ENCODE measurements at places on chromosomes 6 and 20.

GRCh38 chr6:72944660-72945059 lies 280.6 kb downstream of the KHDC1L start:
- DNase-seq = no peak

- DNase-seq = no peak
Observed at GRCh38 chr6:163793011-163793983, 378.8 kb downstream of the QKI start.

DNA sequence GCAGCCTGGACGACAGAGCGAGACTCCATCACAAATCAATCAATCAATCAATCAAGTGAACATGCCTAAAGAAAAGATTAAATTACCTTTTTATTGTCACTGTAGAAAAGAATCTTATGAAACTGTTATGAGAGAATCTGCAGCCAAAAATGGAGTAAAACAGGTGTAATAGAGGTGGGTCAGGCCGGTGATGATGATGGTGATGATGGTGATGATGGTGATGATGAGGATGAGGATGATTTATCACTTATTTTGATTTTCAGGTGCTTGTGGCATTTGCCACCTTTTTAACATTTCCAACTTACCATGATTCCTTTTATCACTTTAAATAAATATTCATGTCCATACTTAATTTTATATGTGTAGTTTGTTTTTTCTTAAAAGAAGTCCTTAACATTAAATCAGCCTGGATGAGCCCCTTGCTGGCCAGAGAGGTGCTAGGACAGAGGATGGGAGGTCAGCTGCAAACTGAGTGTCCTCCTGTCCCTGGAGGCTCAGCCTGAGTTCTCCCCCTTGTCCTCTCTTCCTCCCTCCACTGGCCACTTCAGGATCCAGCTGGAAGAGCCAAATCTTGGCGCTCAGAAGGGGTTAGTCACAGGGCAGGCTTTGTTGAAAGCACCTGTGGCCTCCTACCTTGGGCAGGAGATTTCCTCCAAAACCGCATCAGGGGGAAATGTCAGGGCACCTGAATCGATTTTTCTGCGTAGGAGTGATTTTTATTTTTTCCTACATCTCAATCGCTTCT lies 32.6 kb downstream of the SLC2A10 start:
- no peak for DNase-seq

- no peak for DNase-seq
Observed at GRCh38 chr6:40395066-40395697, 192.0 kb downstream of the LRFN2 start.

- no peak for DNase-seq
Observed at GRCh38 chr20:60281295-60281694, 323.1 kb downstream of the CDH26 start.

DNA sequence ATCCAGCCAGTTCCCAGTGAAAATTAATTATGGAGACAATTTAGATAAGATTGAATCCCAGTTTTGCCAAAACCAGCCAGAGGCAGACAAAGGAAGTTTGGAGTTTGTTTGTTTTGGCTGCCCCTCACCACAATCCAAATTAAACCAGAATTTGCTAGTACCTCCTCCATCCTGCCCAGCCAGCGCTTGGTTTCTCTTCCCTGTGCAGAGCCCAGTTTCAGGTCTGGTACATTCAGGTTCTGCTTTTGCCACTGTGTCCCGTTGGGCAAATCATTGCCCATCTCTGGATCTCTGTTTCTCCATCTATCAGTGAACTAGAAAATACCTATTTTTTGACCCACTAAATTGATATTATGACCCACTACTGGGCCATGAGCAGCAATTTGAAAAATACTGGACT lies 26.4 kb downstream of the FOXP4 start:
- DNase-seq = no peak

GRCh38 chr6:30768634-30769087 lies 24.3 kb upstream of the IER3 start:
- DNase-seq = no peak

GRCh38 chr20:37892001-37892400 lies 10.9 kb upstream of the VSTM2L start:
- DNase-seq = no peak

GRCh38 chr20:32077190-32077589 lies 25.1 kb downstream of the HCK start:
- no peak for DNase-seq

- no peak for DNase-seq
Observed at GRCh38 chr20:52311209-52311794, 119.7 kb upstream of the ZFP64 start.

DNA sequence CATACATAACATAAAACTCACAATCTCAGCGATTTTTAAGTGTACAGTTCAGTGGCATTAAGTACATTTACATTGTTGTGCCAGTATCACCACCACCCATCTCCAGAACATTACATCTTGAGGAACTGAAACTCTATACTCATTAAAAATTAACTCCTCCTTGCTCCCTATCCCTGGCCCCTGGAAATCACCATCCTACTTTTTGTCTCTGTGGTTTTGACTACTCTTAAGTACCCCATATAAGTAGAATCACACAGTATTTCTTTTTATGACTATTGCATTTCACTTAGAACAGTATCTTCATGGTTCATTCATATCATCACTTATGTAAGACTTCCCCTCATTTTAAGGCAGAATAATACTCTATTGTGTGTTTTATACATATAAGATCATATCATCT lies 1108.1 kb downstream of the GRIK2 start:
- no peak for DNase-seq

GRCh38 chr6:42452171-42453030 lies 675 bp upstream of the TRERF1 start:
- DNase-seq = peak; percentile 22

- no peak for DNase-seq
Observed at GRCh38 chr6:129744201-129744879, 34.4 kb upstream of the ARHGAP18 start.

GRCh38 chr20:62362991-62363919 lies 3.9 kb downstream of the LAMA5 start:
- DNase-seq = no peak

DNA sequence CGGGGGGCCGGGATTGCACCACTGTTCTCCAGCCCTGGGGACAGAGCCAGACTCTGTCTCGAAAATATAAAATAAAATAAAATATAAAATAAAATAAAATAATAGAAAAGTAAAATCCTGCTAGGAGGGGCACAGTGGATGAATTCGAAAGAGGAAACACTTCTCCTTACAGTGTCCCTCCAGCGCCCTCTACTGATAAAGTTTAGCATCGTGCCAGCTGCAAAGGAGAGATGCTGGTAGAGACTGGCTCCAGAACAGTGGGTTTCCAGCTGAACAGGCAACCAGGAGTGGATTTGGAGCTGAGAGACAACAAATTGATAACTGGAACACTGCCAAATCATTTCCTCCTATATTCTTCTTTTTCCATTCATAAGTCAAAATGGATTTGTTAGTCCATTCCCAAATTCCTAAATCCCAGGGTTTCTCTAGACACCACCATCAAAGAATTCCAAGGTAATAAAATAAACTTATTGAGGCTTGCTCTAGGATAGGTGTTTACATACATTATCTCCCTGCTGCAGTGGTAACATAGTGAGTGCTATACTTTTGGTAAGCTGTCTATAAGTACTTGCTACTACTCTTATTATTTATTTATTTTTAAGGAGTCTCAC lies 31.7 kb upstream of the TBPL1 start:
- peak; percentile 77 for DNase-seq

DNA sequence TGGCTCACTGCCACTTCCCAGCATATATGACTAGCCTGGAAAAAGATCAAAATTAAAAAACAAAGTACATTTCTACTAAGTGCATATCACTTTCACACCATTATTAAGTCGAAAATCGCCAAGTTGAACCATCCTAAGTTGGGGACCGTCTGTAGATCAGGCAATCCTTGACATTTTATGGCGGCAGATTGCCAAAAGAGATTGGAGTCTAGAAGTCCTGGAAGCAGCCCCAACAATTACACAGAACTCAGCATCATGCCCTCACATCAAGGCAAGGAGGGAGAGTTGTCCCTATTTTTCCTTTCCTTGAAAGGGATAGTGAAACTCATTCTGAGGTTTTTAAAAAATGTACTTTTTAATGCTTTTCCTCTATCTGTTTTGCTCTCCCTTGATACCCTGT lies 30.7 kb downstream of the SLC22A3 start:
- no peak for DNase-seq

DNA sequence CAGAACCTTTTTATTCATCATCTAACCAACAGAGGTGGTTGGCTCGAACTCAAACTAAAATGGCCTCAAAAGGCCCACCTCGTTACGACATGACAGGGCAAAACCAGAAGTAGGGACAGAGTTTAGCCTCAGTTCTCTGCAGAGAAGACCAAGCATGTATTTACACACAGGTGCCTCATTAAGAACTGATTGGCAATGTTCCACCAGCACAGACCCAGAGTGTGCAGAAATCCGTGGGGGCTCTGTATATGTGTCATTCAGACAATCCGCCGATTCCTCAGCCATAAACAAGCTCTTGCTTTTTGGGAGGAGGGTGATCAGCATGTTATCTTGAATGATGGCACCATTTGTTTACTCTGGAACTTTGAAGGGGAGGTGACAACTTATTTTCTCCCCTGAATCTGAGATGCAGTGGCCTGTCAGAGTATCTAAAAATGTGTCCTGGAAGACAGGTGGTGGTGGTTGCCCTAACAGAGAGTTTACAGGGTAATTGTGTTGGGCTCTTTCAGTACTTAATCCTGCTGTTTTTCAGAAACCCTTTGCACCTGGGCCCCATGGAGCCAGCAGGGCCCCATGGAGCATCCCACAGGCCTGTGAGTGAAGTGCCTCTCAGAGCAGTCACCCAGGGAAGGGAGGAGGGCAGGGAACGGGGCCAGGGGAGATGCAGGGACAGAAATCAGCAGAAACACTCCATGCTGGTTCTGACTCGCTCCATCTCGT lies 29.1 kb upstream of the C20orf203 start:
- DNase-seq = no peak

- no peak for DNase-seq
Observed at GRCh38 chr6:10886691-10887502, at the start of gene SYCP2L. SYCP2L (plus strand) TSS chr6:10887052; CDS start chr6:10887127, 75 bp downstream.

GRCh38 chr6:121691126-121691551 lies 255.7 kb downstream of the GJA1 start:
- no peak for DNase-seq

DNA sequence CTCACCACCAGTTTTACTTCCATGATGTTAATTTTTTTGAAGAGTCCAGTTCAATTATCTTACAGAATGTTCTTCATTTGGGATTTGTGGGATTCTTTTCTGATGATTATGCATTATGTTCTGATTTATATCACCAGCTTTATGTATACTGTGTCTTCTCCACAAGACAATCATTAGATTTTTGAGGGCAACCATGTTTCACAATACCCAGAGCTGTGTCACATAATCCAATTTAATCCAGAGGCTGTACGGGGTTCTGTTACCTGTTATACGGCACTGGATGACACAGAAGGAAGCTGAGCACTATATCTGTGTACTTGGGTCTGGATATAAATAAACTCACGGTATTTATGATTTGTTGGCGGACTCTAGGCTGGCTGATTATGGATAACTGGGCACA lies 41.6 kb upstream of the RPN2 start:
- no peak for DNase-seq

GRCh38 chr6:13841936-13842335 lies 27.6 kb upstream of the MCUR1 start:
- no peak for DNase-seq

GRCh38 chr20:22453244-22454080 lies 130.9 kb downstream of the FOXA2 start:
- no peak for DNase-seq

- no peak for DNase-seq
Observed at GRCh38 chr6:161308075-161308655, 34.3 kb upstream of the AGPAT4 start.

DNA sequence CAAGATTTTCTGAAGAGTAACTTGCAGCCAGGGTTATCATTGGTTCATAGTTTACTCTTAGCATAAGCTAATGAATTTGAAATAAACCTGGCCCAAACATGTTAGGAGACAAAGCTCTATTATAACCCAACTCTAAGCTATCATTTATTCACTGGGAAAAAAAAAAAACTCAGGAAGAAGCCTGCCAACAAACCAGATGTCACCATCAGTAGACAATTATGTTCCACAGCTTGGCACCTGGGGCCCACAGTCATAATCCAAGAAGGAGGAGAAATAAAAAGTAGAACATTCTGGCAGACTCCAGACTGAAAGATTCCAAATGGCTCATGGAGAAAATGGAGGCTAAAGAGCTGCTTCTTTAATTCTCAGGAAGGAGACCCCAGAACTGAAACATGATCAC lies 100.0 kb upstream of the CNR1 start:
- DNase-seq = no peak

Measured in stimulated activated CD4-positive, alpha-beta T cell treated with anti-CD3 and anti-CD28 coated beads, Interleukin-12 subunit alpha, Interleukin-12 subunit beta, amount 100 ng/mL, for 24 hours (primary cell).